CD4-positive, alpha-beta T cell treated with Interleukin-1 beta for 1 hour (primary cell): ENCODE measurements at places on chromosomes 2 and 18.

DNA sequence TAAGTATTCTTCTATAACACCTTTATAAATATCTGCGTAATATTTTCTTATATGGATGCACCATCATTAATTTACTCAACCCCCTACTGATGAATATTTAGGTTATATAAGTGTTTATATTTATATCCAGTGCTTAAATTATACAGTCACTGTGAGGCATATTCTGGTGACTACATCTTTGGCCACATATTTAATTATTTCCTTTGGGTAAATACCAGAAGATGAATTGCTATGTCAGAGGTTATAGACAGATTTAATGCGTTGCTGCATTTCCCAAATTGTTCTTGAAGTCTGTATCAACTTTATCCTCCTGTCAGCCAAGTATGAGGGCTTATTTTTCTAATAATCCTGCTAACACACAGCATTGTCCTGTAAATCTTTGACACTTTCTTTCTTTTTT lies 18.7 kb downstream of the DYSF start:
- no peak for DNase-seq

DNA sequence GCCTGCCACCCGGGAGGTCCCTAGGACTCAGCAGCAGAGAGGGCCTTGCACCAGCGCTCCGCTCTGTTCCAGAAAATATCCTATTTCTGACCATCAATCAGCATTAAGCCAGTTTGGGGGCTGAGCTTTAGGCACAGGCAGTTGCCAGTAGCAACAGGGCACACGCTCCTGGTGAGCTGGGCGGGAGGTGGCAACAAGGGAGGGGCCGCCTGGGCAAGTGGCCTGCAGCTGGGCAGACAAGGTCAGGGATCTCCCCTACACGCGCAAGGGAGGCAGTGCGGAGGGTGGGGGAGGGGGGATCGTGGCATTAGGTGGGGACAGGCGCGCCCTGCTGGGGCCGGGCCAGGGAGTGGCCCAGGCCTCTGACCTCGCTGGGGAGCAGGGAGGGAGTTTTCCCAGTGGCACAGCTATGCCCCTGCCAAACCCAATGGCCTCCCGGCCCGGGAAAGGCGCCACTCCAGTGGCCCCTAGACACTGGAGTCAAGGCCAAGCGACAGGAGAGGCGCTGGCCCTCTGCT lies 302.8 kb downstream of the NCKAP5 start:
- no peak for DNase-seq

- no peak for DNase-seq
Measured at GRCh38 chr2:18910843-18911242, 321.5 kb upstream of the NT5C1B start.

GRCh38 chr18:55141318-55141717 lies 182.1 kb upstream of the CCDC68 start:
- no peak for DNase-seq

DNA sequence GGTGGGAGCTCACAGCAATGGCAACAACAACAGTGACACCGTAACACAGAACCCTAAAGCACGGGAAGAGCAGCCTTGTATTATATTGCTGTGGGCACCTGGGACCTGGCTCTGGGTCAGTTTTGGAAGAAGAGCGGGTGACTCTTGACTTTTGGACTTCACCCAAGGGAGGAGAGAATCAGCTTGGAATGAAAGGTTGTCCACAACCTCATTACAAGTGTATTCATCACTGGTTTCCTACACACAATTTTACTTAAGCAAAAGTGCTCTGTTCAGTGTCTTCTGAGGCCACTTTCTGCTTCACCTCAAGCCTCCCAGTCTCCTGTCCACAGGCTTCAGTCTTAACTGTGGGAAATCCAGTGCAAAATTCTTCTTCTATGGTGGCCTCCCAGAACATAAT lies 263.8 kb downstream of the KCNE4 start:
- DNase-seq, result no peak

DNA sequence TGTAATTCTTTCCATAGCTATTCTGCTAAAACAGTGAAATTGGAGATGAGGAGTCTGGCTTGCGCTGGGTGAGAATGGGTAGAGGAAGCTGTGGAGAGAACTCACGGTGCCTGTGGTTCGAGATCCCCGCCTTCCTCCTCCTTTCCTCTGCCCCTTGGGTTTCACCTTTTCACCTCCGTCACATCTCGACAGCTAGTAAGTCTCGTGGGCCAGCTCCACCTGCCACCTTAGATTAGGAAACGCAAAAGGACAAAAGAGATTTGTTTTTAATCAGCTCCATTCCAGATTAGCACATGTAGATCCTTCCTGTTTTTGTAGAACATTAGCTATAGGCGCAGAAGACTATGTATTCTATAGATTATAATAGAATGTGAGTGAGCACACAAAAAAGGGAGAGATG lies 20.6 kb downstream of the TRIB2 start:
- DNase-seq, result no peak

DNA sequence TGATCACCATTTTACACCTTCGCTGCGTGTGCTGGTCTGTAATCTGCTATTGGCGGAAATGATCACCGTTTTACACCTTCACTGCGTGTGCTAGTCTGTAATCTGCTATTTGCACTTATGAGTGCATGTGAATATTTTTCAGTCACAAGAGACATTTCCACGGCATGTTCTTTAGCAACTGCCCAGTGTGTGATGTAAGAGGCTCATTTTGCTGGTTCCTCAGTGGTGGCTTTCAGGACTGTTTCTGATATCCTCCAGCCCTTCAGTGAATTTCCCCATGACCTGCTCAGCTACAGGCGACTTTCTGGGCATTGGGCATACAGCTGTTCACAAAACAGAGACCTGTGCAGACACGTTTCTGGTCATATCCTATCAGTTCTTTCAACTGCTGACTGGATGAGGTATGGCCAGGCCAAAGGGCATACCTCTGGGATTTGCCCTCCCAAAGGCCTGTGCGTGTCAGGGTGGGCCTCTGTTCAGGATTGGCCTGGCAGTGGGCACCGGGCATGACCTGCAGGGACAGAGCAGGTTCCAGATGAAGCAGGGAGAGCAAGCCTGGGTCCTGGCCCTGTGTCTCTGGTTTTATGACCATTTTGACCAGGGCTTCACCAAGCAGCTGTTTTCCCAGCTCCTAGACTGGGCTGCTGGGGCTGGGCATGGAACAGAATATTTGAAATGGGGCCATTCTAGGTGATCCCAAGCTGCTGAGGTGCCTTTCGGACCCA lies 521 bp upstream of the PROM2 start:
- no peak for DNase-seq

GRCh38 chr18:7600528-7601245 lies 33.6 kb downstream of the PTPRM start:
- DNase-seq, result no peak

DNA sequence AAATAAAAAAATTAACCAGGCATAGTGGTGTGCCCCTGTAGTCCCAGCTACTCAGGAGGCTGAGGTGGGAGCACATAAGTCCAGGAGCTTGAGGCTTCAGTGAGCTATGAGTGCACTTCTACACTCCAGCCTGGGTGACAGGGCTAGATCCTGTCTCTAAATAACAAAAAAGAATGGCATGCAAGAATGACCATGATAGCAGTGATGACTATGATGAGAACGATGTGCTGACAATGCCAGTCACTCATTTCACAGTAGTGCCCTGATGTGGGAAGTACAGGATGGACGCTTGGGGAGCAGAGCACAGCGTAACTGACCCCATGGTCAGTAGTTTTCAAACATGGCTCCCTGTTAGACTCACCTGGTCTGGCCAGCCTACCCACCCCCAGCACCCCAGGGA lies 139.1 kb downstream of the VAPA start:
- DNase-seq, result no peak

- no peak for DNase-seq
Measured at GRCh38 chr2:117436697-117437096, 377.8 kb upstream of the DDX18 start.

DNA sequence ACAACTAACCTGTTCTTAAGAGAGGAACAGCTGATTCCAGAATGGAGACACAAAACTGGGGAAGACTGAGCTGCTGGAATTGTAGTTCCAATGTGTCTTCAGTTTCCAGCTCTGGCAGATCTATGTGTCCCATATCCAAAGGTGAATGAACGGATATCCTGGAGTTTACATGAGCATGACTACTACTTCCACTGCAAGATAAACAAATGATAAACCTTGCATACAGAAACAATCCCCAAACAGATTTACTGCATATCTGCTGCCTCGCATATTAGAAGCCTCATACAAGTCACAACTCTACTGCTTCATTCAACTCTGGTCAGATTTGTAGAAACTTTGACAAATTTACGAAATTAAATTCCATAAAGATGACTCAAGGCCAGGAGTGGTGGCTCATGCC lies 15.0 kb downstream of the RTTN start:
- DNase-seq, result no peak

GRCh38 chr18:3440341-3440740 lies 9.6 kb upstream of the TGIF1 start:
- no peak for DNase-seq

GRCh38 chr2:86453836-86454235 lies 12.7 kb downstream of the KDM3A start:
- no peak for DNase-seq

- no peak for DNase-seq
Measured at GRCh38 chr2:238978497-238978896, 130.6 kb downstream of the TWIST2 start.

GRCh38 chr2:9703085-9703678 lies 72.4 kb upstream of the YWHAQ start:
- DNase-seq, result peak; percentile 94

GRCh38 chr18:37042381-37042780 lies 213.5 kb downstream of the KIAA1328 start:
- no peak for DNase-seq

DNA sequence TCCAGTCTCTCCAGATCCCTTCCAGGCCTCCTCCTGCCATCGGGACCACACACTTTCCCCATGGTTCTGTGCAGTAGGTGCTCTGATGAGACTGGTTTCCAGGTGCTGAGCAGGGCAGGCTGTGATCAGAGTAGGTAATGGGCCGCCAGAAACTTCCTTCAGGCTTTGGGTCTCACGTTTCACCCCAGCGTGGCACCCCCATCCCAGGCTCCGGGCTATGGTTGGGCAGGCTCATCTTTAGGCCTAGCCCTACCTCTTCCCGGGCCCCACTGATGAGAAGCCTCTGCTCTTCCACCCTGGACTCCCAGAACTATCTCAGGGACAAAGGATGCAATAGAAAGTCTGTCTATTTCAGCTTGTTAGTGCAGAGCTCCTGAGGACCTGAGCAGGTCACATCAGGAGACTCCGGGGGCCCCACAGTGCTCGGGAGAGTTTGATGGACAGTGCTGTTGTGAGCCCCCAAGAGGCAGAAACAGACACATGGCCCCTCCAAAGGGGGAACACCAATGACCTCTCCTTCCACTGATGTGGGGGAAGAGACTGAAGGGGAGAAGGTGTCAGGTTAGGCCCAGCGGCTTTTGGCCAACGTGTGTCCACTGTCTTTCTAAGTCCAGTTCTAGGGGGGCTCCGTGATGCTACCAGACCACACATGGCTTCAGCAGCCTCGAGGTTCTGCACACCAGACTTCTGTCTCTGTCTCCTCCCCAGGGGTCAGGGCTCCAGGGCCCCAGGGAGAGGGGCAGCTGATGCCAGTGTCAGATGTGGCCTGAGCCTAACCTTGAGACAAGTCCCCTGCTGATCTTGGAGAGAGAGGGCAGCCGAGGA lies 5.8 kb upstream of the PROM2 start:
- DNase-seq, result no peak

DNA sequence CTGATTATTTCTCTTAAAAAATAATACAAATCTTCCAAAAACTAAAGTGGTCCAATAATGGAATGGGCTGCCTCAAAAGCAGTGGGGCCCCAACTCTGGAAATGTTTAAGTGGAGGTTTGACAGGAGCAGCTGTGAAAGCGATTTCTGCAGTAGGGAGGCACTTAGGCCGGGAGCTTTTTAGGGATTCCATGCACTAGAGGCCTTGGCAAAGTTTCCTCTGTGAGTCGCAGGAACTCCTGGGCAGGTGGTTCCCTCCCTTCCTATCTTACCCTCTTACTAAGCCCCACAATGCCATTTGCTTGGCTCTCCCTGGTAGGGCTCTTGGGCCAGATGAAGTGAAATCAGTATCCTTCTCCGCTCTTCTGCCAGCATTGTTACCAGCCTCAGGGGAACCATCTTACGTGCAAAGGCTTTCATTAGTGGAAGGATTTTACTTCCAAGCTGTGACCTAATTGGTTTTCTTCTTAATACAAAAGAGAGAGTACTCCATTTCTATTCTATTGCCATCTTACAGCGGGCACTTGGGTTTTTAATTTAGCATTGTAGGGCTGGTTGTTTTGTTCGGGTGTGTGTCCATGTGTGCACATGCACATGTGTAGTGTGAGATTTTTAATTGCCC lies 34.3 kb upstream of the C18orf32 start:
- DNase-seq, result no peak

DNA sequence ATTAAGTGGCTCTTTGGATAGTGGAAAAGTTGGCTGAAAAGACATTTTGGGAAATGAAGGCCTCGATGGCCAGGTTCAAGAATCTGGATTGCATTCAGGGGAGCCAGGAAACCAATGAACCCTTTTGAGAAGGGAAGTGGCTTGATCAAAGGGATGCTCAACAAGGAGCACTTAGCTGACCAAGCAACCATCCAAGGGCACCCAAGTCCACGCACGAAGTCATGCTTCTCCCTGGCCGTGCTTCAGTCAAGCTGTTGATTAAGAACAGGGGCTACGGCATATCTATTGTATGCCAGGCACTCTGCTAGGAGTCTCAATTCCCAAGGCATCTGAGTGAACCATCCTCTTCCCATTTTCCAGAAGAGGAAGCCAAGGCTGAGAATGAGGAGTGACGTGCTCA lies 185.8 kb upstream of the GLI2 start:
- DNase-seq, result no peak

GRCh38 chr2:63851691-63852311 lies 10.1 kb downstream of the UGP2 start:
- DNase-seq, result no peak

- DNase-seq, result no peak
Measured at GRCh38 chr2:12896318-12896982, 179.7 kb downstream of the TRIB2 start.

GRCh38 chr2:86249579-86250391 lies 50.5 kb downstream of the MRPL35 start:
- DNase-seq, result no peak

DNA sequence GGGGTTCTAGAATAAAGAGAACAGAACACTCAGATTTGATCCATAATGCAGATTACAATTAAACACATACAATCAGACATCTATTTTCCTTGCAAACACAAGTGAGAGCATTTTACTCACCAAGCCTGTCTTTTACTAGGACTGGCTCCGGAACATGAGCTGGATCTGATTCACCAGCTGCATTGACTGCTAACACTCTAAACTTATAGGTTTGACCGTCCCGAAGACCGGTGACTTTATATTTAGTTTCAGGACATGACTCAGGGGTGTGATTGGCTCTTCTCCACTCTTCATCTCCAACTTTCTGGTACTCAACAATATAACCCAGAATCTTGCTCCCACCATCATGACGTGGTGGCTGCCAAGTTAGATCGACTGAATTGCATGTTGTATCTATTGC lies 112.4 kb downstream of the PLEKHA3 start:
- DNase-seq, result no peak

DNA sequence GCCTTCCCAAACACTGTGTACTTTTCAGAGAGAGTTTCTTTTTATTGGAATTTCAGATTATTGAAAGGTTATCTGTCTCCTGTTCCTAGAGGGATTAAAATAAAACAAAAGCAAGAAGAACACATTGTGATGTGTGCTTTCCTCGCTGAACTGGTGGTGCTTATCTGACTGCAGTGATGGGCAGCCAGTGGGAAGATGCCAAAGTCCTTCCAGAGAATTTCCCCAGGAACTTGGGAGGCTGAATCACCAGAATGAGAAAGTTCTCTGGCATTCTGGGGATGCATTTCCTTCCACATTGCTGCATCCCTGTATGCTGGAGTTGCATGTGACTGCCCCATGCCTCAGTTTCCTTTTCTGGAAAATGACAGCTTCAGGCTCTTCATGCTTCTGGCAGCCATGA lies 53.9 kb upstream of the SEC11C start:
- no peak for DNase-seq

GRCh38 chr18:4858379-4859127 lies 338.5 kb downstream of the AKAIN1 start:
- DNase-seq, result no peak
